ENCODE measurements at places on chromosomes 3 and 15. TPM values are rescaled to one million over a fixed set of nuclear protein-coding genes. Genes with fewer than 3 reads are reported as not detected.

DNA sequence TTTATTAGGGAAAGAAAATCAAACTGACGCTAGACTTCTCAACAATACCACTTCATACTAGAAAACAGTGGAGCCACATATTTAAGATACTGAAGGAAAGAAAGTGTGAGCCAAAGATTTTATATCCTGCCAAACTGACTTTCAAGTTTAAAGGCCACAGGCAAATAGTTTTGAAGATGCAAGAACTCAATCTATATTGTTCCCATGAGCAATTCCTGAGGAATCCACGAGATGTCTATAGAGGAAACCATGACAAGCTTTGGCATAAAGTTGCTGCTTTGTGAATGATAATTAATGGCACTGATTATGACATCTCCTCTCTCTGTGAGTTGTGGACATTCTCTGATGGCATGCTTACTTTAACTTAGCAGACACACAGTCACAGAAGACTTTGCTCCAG, 276.1 kb upstream of the GOLGA6L4 start:
- no peak for DNase-seq

The TMEM212 gene
- total RNA-seq: not detected

GRCh38 chr15:84749111-84749991, 959 bp downstream of the ZNF592 start:
- no peak for DNase-seq

- DNase-seq: no peak
These were observed 36.7 kb upstream of the SLC7A14 start for GRCh38 chr3:170622369-170623159.

The DYNC1LI1 gene
- total RNA-seq: 25.3 TPM

DNA sequence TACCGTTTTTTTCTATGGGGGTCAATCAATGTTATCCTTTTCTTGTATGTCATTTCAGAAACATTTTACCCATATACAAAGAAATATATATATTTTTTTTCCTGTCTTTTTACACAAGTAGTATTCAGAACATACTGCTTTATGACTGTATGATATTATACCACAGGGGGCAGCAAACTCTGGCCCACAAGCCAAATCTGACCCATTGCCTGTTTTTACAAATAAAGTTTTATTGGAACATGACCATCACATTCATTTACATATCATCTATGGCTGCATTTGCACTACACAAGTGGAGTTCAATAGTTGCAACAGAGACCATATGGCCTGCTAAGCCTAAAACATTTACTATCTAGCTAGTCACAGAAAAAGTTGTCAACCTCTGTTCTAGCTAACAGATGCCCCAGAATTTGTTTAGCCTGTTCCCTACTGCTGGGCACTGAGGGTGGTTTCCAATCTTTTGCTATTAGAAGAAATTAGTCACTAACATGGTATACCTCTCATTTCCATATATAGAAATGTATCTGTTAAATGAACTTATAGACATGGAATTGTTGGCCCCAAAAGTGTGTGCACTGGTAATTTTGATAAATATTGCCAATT, 57.7 kb downstream of the BFSP2 start:
- DNase-seq: no peak

The BUB1B gene
- total RNA-seq: 5.6 TPM

- DNase-seq: no peak
These were observed 209.9 kb upstream of the ROPN1 start for GRCh38 chr3:124201786-124202185.

DNA sequence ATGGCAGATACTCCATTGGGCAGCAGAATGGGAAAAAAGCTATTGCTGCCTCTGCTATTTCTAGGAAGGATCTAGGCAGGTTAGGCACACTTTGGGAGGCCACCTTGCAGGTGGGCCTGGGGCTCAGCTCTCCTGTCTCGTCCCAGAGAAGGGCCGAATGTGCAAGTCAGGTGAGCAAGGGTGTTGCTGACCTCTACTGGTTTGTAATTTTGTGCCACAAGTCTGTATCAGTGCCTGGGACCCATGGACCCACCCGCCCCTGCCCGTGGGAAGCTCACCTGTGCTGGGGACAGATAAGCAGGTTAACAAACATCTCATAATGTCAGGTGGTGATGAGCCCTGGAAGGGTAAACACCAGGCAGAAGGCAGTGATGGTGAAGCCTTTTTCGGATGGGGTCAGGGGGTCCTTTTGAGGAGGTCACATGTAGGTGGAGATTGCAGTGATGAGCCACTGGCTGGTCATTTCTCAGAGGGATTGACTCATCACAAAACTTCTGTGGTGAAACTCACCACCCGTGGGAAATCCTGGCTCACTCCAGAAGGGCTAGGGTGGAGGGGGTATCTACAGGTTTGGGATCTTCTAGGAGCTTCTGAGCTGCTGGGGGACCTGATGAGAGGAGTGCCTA, 161.3 kb downstream of the KLF13 start:
- no peak for DNase-seq

The LINGO1 gene
- 4.7 TPM for total RNA-seq

DNA sequence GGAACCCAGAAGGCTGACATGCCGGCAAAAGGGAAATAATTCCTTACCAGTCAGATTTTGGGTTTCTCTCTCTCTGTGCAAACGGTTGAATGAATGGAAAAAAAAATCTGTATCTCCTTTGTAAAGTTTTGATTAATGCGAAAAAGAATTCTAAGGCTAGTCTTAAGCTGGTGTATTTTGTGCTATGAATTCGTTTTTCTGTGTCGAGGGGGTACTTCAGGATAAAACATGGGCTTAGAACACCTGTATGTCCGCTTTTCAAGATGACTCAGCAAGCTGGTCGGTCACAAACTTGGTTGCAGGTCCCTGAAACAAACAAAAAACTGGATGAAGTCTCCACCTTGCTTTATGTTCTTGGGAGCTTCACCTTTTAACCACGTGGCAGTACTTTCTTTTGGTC, 28.5 kb downstream of the IGDCC3 start:
- no peak for DNase-seq

DNA sequence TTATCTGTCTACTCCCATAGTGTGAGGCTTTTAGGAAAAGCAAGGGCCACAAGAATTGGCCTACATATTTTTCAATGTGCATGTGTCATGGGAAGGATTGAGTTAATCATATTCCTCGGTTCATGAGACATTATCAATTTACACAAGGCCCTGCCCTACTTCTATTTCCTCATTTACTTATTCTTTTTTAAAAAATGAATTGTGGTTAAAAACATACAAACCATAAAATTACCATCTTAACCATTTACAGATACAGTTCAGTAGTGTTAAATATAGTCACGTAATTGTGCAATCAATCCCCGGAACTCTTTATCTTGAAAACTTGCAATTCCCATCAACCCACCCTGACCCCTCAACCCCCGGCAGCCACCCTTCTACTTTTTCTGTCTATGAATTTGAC, 284.0 kb upstream of the GADL1 start:
- DNase-seq: no peak

DNA sequence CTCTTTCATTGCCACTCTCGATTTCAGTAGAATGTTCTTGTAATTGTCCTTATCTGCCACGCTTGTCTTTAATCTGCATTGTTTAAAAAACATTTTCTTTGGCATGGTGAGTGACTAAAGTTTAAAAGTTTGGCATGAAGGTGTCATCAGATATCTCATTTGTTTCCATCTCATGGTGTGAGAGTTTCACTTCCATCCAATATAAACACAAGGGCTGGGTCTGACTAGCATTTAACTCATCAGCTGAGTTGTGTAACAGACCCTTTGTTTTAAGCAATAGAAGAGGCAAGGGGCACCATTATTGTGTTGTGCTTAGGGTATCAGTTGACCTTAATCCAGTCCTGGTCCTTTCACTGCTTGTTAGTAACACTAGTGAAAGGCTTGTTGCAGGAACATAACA, 49.9 kb upstream of the IL12A start:
- no peak for DNase-seq

GRCh38 chr3:60304112-60304511, 947.1 kb downstream of the FHIT start:
- no peak for DNase-seq

GRCh38 chr3:108088146-108088545, 2.7 kb downstream of the CD47 start:
- DNase-seq: no peak

The TLR9 gene
- not detected for total RNA-seq

- DNase-seq: no peak
These were observed 22.5 kb downstream of the ANXA2 start for GRCh38 chr15:60375306-60375705.

The SYNPR gene
- not detected for total RNA-seq

GRCh38 chr3:67362686-67363085, 291.7 kb downstream of the SUCLG2 start:
- DNase-seq: no peak

The VPS13C gene
- total RNA-seq: 52.5 TPM

DNA sequence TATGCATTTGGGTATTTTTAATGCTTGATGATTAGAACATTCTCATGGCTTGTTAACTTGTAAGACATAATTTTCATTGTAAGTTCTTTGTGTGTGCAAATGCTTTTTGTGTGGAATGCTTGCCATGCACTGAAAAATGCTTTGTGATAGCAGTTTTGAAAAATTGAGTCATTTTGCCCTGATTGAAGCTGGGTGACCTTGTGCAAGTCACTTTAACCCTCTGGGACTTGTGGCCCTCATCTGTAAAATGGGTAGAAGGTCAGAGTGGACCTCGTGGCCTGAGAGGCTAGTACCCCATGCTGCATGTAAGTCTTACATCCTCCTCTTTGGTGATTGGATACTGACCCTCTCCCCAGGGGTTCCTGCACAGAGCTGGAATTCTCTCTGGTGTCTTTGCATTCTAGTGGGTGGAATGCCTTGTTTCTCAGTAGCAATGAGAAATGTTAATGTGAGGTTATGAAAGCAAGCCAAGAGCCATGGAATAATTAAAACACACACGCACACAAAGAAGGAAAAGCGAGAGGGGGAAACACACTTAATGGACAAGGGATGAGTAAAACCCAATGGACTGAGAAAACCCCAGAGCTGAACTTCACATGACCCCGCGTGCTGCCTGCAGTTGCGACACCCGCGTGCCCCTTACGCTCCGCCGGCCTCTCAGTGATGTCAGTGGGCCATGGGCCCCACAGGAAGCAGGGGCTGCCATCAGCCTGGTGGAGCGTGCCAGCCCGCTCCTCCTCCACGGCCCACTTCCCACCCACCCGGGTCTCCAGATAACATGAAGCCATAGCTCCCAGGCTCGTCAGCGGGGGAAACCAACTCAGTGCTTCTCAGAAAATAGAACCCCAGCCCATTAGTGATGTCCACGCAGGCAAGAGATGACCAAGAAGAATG, 44.0 kb downstream of the SMAD3 start:
- DNase-seq: no peak

DNA sequence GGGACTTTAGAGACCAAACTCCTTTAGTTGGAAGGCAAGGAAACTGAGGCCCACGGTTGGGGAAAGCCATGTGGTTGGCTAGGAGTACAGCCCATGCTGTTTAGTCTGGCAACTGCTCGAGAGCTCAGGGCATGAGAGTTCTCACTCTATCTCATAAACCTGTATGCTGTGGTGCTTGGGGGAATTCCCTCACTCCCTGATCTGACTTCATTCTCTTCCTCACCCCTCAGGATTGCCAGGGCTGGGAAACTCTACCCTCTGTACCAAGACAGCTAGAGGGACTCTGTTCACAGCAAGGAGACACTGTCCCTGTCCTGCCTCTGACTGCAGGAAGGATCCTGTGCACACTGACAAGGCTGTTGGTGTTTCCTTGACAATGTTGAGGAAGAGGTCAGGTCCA, 230.2 kb downstream of the ZNF621 start:
- DNase-seq: no peak

The MESP1 gene
- total RNA-seq: 2.7 TPM

DNA sequence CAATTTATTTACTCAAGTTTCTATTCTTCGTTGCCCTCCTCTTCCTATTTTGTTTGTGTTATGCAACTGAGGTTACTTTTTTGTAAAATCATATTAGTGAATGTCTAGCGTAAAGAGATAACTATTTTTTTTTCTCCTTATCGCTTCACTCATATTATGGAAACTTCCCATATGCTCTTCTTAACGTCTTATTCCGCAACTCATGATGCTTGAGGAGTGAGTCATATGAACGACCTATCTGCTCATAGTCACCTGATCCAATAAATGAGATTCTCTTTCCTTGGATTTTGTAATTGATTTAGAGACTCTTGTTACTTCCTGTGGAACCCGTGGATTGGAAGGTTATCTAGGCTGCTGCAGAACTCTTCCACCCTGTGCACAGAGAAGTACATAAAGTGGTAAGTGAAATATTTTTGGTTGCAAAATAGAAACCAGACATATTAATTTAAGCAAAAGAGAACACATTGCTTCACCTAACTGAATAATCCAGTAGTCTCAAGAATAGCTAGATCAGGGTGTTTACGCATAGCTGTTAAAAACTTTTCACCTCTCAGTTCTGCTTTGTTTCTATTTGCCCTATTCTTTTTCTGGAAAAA, 719.3 kb upstream of the SGO1 start:
- DNase-seq: no peak

- no peak for DNase-seq
These were observed 200.2 kb upstream of the DPH6 start for GRCh38 chr15:35746121-35746520.
